ENCODE measurements at places on chromosomes 1 and 21.

GRCh38 chr1:243621973-243622372 lies 228.1 kb downstream of the AKT3 start:
- DNase-seq: no peak

DNA sequence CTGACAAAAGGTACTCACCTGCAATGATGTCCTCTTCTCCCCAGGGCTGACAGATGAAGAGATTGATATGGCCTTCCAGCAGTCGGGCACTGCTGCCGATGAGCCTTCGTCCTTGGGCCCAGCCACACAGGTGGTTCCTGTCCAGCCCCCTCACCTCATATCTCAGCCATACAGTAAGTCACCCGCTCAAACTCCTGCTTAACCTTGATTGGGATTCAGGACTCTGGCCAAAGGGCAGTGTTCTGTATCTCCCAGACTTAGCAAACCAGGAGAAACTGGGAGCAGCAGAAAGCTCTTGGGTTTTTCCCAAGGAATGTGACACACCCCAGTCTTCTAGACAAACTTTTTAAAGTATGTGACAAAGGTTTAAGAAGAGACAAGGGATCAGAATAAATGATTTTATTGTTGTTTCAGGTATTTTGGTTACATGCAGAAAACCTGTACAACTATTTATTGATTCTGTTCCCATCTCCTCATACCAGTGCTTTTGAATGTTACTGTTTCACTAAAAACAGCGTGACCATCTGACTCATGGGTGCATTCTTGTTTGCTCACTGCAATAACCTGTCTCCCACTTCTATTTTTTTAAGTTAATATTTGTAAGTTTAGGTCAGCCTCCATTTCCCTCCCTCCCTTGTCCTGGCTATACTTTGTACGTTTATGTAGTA lies 124.6 kb downstream of the PEX14 start:
- DNase-seq: peak; percentile 19

DNA sequence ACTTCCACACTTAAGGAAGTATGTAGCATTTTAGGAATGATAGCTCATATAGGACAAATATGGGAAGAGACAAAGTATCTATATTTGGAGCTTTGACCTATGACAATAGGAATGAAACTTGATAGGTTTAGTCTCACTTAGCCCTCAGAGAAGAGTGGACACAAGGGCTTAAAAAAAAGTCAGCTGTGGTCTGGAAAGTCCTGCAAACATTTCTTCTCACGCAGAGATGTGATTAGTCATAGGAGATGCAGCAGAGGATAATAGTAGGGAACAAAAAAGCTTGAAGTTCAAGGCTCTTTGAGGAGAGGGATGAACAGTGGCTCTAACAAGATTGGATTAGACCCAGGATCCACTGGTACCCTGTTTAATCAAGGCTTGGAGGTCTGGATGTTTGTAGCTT lies 14.8 kb upstream of the RNF220 start:
- no peak for DNase-seq

DNA sequence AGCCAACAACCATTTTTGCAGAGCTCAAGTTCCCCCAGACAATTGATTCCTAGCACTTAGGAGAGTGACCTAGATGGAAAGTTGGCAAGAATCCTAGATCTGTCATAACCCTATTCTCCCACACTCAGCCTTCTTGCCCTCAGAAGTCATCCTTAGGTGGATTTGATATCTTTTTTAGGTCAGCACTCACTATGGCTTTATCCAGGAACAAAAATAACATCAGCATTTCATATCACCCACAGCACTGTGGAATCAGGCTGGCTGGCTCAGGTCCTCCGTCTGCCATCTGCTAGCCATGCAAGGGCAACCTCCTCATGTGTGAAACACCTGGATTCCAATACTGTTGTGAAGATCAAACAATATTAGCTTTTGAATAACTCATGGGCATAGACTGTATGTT lies 6.0 kb downstream of the DPT start:
- DNase-seq: peak; percentile 59

- DNase-seq: no peak
Observed at GRCh38 chr1:1179346-1179982, 5.8 kb downstream of the TTLL10 start.

GRCh38 chr1:31708324-31708723 lies 4.5 kb upstream of the COL16A1 start:
- no peak for DNase-seq

DNA sequence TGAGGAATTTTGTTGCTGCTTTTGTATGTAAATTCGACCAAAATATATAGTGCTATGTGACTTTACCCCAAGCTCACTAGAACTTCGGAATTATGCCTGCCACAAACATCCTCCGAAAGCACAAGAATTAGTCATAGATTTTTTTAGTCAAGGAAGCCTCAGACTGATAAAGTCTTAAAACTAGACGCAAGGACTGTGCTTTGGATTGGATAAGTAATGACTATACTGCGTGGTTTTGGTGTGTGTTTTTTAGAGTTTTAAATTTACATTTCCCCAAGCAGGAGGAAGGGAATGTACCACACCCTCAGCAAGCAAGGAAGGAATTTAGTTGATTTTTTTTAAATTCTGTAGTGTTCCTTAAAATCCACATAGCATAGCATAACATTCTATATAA lies 10.3 kb downstream of the WLS start:
- peak; percentile 75 for DNase-seq

GRCh38 chr1:230702934-230703678 lies 10.8 kb downstream of the AGT start:
- no peak for DNase-seq

GRCh38 chr1:170032531-170033280 lies 41.8 kb downstream of the KIFAP3 start:
- DNase-seq: no peak

DNA sequence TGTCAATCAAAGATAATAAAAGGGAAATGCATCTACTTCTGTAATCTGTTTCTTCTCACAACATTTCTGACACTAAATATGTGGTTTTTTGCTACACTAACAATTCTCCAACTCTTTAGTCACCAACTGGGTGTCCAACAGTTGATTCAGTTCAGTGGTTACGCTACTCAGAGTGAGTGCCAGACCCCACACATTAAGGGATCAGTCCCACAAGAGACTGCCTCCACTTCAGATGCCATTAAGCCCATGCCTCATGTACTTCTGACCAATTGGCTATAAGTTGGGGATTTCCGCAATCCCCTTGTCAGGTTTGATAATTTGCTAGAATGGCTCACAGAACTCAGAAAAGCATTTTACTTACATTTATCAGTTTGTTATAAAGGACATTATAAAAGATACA lies 28.4 kb downstream of the RNF2 start:
- peak; percentile 19 for DNase-seq

GRCh38 chr1:7633506-7634245 lies 137.4 kb upstream of the VAMP3 start:
- DNase-seq: no peak

GRCh38 chr1:65119951-65120350 lies 28.1 kb upstream of the AK4 start:
- DNase-seq: no peak

- DNase-seq: no peak
Observed at GRCh38 chr1:111361761-111362160, 65.8 kb downstream of the OVGP1 start.

DNA sequence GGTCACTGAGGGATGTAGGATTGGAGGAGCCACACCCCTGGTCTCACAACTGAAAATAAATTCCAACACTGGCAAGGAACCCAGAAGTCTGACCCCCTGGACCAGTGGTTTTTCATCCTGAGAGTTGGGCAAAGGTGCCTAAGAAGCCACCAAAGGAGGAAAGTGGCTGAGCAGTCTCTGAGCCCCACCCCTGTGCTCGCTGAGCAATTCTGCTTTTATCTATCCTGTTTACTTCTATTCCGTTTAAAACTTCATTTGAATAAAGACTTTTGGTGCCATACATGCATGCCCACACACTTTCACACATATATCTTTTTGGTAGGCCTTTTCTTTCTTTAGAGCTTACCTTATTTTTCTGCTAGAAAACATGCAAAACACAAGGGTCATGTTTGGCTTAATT lies 13.9 kb upstream of the CD53 start:
- DNase-seq: no peak

- DNase-seq: peak; percentile 13
Observed at GRCh38 chr1:55155522-55155921, 59.6 kb downstream of the USP24 start.

GRCh38 chr1:53604291-53604919 lies 134.6 kb downstream of the GLIS1 start:
- DNase-seq: no peak

GRCh38 chr1:223645903-223646302 lies 19.6 kb downstream of the CAPN8 start:
- DNase-seq: no peak

DNA sequence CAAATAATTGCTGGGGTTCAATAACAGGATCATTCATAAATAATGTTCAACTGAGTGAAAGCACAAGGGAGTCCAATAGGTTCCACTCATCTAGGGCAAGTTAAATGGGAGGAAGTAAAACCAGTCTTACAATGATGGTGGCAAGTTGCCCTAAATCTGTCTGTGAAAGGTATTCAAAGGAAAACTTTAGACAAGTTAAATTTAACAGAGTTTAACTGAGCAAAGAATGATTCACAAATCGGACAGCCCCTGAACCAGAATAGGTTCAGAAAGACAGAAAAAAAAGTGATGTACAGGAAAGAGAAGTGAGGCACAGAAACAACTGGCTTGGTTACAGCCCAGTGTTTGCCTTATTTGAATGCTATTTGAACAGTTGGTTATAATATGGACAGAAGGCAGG lies 183.5 kb upstream of the ADGRL4 start:
- DNase-seq: peak; percentile 31

- peak; percentile 50 for DNase-seq
Observed at GRCh38 chr1:37634244-37634991, at the start of gene RSPO1. Gene RSPO1 (minus strand): TSS chr1:37634892. CDS start chr1:37629661, 5,231 bp downstream.

DNA sequence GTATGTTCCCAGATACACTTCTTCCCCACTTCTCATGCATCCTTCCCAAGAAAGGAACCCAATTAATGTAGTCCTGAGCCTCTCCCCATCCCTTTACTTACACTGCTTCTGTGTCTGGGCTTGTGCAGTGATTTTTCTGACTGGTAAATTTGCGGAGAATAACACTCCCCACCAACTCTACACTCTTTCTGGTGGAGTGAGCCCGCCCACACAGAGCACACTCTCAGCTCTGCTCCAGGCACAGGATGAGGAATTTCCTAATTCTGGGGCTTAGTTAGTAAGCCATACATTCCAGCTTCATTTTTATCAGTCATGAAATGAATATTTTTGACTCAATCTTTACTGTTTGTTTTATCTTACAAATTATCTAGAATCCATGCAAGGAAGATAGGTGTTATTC lies 38.6 kb downstream of the FMO4 start:
- no peak for DNase-seq

DNA sequence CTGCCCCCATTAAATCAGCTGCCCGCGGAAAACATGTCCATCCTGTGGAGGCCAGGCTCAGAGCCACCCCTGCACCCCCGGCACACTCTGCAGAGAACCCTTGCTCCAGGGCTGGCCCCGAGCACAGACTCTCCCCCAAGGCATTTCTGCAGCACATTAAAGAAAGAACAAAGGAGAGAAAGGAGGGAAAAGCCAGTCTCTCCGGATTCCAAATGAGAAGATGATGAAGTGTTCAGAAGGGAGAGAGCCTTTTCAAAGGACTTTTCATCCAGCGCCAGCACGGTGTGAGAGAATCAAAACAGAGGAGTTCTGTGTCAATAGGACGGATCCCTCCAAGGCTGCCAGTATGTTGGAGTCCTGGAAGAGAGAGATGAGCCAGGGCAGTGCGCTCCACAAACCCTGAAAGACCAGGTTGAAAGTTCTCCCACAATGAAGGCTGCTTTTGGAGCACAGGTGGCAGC lies 498.3 kb downstream of the NPHP4 start:
- DNase-seq: no peak

DNA sequence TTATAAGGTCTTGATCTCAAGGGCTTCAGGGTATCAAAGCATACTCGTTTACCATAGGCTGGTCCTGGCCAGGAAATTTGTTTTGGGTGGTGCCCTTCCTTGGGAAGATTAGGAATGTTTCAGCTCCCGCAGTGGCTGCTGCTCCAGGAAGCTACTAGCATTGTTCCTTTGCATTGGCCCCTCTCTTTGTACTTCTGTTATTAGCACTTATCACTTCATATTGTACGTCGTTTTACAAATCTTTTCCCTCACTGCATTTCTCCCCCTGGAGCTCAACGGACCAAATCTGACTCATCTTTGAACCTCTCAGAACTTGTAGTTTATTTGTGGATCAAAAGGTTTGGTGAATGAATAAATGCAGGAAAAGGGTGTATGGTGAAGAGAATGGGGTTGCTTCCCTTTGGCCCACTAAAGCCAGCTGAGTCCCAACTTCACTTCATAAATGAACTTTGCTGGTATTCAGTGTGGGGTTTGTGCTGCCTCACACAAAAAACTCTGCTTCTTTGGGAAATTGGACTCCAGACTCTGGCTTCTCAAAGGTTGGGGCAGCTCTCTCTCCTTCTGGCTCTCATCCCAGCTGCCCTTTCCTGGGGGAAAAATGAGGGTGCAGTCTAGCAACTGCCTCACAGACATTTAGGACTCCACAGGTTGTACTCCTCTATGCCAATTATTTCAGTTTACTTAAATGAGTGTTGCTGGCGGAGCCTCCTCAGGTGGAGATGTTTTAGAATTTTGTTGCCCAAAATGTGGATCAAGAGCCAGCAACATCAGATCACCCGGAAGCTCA lies 5.9 kb downstream of the GNAT2 start:
- no peak for DNase-seq

Measured in cardiac muscle cell (in vitro differentiated cells and primary cell).